Esophagus mucosa (tissue), 1 donor: ENCODE measurements at places on chromosomes 12 and 14.

DNA sequence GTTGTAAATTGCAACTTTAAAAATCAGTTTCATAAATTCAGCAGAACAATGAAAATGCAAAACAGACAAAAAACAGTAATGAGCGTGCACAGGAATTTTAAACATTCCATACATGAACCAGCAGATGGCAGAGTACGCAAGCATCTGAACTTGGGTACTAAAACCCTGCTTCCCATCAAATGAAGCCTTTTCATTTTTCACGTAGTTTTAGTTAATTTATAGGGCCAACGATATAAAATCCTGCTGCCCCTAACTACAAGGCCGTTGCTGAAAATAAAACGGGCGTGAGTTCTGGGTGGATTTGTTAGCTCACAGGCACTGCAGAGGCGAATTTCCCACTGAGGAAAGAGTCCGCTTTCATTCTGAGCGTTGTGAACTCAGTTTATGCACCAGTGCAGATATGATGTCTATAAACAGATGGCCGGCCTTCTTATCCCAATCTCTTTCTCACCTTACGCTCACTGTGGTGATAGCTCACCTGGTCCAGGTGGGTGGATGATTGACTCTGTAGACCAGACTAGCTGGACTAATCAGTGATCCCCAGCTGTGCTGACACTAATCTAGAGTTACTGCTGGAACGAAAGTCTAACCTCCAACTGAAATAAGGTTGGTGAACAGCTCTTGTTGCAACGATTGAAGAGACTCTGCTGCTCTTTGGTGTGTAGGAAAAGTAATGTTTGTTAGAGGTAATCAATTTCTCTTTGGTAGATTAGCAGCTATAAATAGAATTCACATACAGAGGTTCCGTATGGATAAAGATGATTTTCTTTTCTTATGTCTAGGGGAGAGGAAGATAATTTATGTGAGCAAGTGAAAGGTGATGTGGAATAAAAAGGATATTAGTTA is 89.2 kb downstream of the PDZRN4 start:
- no peak for ATAC-seq

DNA sequence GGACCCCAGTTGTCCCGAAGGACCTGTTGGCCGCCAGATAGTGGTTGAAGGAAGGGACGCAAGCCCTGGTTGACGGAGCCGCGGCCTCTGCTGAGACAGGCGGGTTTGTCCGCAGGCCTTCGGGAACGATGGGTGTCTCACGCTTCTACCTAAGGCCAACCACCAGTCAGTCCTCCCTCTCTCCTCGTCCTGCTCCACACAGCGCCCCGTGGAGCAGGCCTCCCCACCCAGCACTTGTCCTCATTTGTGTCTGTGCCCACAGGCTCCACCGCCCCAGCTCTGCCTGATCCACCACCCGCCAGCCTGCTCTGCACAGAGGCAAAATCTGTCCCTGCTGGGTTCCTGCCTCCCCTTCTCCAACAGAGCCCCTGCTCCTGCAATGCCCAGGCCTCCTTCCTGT is 41.0 kb downstream of the RIMBP2 start:
- no peak for ATAC-seq

DNA sequence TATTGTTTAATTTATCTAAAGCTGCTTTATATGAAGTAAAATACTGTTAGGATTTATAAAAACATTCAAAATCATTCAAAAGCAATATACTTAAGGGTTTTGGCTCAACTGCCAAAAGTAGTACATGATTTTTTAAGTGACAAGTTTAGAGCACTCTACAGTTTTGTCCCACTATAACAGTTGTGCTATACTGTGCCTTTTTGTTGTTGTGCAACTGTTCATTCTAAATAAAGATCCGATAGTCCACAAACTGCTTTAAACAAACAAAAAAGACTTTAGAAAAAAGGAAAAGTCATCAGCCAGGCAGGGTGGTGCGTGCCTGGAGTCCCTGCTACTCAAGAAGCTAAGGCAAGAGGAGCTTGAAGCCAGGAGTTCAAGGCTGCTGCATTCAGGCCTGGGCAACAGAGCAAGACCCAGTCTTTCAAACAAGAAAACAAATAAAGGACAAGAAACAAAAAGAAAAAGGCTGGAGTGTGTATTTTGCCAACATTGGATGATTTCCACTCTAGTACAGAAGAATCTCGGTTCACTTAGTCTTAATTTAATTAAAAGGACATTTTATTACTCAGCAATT is 7.3 kb downstream of the C2CD5 start:
- no peak for ATAC-seq

DNA sequence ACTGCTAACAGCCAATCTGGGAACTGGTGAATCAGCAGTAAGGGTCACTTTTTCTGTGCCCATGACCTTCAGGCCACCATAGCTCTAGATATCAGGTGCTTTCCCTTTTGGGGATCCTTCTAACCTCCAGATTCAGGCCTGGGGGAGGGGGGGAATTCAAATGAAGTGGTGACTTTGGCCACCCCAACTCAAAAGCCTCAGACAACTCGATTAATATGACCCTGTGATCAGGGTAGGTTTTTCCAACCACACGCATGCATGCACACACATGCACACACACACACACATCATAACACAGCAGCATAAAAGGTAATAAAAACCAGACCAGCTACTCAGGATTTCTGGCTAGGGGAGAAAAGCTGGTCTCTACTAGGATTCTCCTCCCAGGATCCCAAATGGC is 5.3 kb downstream of the TBX3 start:
- no peak for ATAC-seq

- ATAC-seq = no peak
These were observed 133.1 kb upstream of the NUDT4 start for GRCh38 chr12:93244514-93245077.

- ATAC-seq = no peak
These were observed 1248.4 kb downstream of the LRFN5 start for GRCh38 chr14:42855085-42855484.
